Activated naive CD8-positive, alpha-beta T cell treated with anti-CD3 and anti-CD28 coated beads, Interleukin-2, amount 10 ng/mL, durations not matched to agents 7 days and 5 days (primary cell): ENCODE measurements at places on chromosomes 7 and 10. TPM values are rescaled to one million over a fixed set of nuclear protein-coding genes. Genes with fewer than 3 reads are reported as not detected.

The TMEM236 gene
- 0.08 TPM for total RNA-seq

The WASHC2C gene
- total RNA-seq: 43.6 TPM

The A1CF gene
- total RNA-seq: not detected

The PRKAR1B gene
- 28.2 TPM for total RNA-seq

The CTNNA3 gene
- total RNA-seq: 3.6 TPM

The GRM3 gene
- total RNA-seq: not detected

The CRTAC1 gene
- total RNA-seq: not detected

The POR gene
- 61.5 TPM for total RNA-seq

The NEUROD6 gene
- not detected for total RNA-seq

The SLC29A4 gene
- total RNA-seq: 3.1 TPM

The SLC18A2 gene
- 0.17 TPM for total RNA-seq

The CEP55 gene
- total RNA-seq: 50.7 TPM

The JAZF1 gene
- 4.7 TPM for total RNA-seq

The C1QL3 gene
- total RNA-seq: not detected

DNA sequence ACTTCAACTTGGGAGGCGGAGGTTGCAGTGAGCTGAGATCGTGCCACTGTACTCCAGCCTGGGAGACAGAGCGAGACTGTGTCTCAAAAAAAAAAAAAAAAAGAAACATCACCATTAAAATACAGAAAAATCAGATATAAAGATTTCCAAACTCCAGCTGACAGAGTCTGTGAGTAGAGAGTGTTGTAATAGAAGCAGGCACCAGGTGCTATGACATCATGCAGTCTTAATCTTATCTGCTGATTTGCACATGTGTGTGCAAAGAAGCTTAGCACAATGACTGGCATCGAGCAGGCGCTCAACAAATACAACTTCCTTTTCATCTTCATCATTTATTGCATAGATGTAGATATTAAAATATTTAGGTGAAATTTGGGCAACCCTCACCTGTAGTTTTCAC is 92.2 kb downstream of the PRKCQ start:
- no peak for DNase-seq

- DNase-seq: no peak
These were observed 695.8 kb downstream of the TYW1 start for GRCh38 chr7:67692425-67692824.

DNA sequence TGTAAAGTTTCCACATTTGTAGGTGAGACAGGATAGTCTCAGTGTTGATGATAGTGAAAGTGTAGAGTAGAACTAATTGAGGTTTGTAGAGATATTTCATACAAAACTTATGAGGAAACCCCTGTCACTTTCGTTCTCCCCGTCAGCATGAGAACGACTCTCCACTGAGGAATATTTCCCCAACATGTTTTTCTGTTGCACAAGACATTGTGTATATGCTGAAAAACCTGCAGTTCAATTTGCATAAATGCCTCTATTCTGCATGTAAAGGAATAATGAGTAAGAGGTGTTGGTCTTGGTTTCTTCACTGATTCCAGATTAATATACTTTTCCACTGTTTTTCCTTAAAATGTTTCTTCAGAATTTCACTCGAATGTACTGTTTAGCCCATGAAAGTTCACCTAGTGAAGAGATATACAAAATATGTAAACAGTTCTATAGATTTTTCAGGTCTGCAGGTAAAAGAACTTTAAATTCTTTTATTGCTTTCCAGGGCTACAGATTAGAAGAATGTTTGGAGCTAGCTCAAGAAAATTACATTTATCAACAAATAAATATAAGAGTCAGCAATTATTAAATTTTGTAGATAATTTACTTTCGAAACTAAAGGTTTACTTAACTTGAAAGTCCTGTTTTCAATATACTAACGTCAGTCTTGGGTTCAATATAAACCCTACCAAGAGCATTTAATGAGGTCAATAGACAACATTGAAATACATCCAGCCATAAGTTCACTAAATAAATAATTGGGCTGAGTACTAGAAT is 37.2 kb downstream of the HEPACAM2 start:
- no peak for DNase-seq

DNA sequence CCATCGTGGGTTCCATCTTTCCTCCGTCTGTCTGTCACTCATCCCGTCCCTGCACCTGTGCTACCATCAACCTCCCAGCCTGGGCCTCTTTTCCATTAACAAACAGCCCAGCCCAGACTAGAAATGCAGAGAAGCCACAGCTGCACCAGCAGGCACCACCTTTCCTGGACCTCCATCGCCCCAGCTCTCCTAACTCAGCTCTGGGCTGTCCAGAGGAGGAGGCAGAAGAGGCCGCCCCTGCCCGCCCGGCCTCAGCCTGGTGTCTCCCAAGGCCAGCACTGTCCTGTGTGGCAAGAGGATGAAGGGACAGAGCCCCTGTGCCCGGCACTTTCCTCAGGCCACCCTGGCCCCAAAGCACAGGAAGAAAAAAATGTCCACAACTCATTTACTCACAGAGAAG is 225.6 kb downstream of the PTPRN2 start:
- DNase-seq: no peak

DNA sequence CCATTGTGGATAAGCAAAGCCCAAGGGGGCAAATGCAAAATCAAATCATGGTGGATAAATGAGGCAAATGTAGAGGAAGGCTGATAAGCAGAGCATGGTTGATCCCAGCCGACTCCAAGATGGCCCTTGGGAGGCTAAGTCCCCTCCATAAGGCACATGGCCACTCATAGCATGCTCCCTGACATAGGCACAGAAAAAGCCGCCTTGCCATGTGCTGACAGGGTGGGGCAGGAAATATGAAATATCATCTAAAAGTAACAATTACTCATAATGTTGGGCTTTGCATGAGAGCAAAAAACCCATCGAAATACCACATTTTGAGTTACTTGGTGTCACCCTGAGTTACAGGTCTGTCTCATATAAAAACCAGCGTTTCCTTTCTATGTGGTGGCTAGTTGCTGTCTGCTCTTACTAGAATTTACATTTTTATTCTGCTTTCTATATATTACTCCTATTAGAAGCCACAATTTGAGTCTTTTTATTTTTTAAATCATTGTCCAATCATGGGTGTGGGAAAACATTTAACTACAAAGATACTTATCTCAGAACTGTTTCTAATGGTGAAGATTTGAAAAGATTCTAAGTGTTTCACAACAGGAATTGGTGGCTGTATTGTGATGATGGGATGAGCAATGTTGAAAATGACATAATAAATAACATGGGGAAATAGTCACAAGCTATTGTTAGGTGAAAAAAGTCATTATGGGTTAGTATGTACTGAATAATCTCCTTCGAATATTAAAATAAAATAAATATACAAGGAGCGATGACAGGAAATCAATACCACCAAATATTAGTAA is 102.7 kb downstream of the CUBN start:
- peak; percentile 63 for DNase-seq

DNA sequence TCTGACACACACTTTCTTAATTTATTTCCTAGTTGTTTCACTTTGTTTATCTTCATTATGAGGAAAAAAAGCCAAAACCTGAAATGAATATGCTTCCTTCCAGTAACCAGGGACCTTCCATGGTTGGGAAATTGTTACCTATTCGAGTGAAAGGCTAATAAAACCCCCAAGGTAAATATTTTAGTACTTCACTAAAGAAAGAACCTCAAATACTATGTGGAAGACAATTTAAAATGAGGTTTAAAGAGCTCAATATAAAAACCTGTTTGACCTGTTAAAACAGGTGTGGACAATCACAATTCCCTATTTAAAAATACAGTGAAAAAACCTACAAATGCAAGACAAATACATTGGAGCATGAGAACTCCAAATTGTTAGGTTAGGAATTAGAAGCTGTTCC is 192.6 kb downstream of the CFTR start:
- no peak for DNase-seq

GRCh38 chr10:34163075-34163905 is 651.8 kb downstream of the PARD3 start:
- no peak for DNase-seq

DNA sequence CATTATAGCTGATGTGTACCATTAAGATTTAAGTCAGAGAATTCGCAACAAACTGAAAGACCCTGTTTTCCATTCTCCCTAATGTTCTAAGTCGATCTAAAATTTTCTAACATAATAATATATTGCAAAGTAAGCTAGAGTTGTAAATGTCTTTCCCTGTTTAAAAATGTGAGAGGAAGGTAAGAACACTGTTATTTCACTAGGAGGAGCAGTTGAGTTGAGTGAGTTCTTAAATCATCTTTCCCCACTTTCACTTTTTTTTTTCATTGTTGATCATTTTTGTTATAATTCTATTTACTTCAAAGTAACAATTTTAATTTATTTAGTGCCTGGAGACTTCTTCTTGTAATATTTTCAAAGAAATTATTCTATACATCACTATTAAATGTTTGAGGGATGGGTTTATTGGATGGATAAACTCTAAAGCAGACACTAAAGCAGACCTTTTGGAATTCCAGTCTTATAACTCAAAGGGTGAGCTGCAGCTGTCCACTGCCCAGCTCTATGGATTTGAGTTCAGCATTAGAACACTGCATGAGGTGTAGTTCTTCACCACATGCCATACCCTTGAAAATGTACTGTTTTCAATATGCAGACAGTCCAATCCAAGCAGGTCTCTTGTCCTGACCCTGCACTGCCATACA is 181.3 kb upstream of the FZD1 start:
- no peak for DNase-seq

GRCh38 chr10:118712930-118713634 is 41.7 kb downstream of the CACUL1 start:
- no peak for DNase-seq

- DNase-seq: no peak
These were observed 972 bp downstream of the PAOX start for GRCh38 chr10:133379801-133380666.

DNA sequence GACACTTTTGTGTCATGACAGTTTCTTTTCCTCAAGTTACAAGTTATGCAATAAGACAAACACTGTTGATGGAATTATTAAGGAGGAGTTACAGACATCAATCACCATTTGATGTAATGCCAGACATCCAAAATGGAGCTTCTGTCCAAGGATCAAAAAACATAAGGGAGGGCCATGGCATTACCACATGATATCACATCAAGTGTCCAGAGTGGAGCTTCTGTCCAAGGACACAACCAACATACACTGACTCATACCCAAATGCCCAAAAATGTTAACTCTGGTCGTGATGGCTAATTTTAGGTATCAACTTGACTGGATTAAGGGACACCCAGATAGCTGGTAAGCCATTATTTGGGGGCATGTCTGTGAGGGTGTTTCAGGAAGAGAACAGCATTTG is 140.4 kb downstream of the DOCK4 start:
- no peak for DNase-seq

DNA sequence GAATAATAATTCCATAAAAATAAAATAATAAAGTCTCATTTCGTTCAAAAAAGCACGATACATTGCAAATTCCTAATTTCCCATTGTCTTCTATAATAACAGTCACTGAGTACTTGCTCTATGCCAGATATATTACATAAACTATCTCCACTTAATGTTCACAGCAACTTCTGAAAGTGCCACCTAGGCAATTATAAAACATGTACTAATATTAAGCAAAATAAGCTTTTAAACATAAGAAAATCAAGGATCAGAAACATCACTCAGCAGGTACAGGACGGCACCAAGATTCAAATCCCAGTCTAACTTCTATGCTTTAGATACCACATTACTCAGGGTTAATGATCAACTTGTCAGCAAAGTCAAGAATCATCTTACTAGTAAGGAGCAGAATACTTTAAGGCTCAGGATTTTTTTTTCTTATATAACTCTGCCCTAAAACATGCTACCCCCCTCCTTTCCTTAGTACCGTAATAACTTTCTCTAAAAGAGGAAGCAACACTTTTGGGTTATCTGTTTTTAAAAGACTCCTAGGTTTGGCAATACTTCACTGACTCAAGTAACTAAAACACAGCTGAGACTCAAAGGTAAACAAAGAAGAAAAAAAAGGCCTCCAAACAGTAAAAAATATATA is 51.3 kb downstream of the USP6NL start:
- no peak for DNase-seq

DNA sequence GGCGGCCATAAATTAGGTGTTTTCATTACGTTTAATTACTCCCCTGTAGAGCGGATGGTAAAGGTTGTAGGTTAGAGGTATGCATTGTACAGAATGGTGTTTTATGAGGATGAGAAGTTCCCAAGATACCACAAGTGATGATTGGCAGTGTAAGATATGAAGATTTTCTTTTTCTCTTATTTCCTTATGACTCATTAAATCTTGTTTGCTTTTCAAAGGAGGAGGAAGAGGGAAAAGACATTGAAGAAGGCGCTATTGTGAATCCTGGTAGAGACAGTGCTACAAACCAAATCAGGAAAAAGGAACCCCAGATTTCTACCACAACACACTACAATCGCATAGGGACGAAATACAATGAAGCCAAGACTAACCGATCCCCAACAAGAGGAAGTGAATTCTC is 133.9 kb downstream of the AASS start:
- no peak for DNase-seq

- no peak for DNase-seq
These were observed 18.3 kb upstream of the USP6NL start for GRCh38 chr10:11629731-11630130.

- DNase-seq: no peak
These were observed 33.9 kb downstream of the PWWP2B start for GRCh38 chr10:132430861-132431271.

DNA sequence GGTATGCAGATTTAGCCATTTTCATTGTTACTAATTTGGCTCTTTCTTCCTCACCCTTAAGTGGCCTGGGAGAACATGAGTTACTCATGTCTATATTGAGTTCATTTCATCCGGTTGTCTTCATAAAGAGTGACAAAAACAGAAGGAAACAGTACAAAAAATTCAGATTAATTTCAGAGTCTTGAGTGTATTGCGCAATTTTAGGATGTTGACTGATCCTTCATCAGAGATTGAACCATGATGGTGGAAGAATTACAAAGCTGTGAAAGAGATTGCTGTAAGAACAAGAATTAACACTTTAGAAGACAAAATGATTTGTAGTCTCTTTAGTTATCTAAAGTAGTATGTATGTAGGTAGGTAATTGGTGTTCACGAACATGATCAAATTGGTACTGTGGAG is 194.0 kb upstream of the PPP1R3A start:
- no peak for DNase-seq

DNA sequence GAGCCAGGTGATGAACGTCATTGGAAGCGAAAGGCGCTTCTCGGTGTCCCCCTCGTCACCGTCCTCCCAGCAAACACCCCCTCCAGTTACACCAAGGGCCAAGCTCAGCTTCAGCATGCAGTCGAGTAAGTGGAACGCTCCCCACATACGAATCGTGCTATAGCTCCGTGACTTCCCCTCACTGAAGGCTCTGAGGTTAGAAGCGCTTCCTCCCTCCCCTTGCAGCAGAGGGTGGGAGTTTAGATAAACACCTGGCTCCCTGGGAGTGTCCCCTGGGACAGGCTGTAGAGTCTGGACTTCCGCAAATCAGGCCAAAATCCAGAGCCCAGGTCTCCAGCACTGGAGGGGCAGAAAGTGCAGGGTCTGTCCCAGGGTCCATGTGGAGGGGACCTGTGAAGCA is 105.0 kb upstream of the NPS start:
- DNase-seq: no peak

- peak; percentile 67 for DNase-seq
These were observed 866 bp upstream of the SFMBT2 start for GRCh38 chr10:7411671-7412128.
